ENCODE measurements at places on chromosomes 5 and 9.

GRCh38 chr9:73210886-73211666 is 59.4 kb downstream of the ANXA1 start:
- DNase-seq = no peak

DNA sequence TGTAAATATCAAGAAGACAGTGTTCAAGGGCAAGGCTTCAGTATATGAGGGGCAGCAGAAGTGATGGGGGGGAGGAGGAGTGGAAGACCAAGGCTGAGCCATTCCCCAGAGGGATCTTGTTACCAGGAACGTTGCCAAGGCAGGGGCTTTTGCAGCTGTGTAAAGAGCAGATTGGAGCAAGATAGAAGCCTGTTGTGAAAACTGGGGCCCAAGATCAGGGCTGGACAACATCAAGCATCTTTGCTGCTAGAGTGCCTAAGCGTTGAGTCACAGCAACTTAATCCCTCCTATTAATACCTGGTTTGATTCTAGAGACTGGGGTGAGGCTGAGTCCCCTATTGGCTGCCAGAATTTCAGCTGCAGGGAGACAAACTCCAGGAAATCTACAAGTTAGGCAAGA is 18.4 kb upstream of the ERCC6L2 start:
- DNase-seq = peak; percentile 19

DNA sequence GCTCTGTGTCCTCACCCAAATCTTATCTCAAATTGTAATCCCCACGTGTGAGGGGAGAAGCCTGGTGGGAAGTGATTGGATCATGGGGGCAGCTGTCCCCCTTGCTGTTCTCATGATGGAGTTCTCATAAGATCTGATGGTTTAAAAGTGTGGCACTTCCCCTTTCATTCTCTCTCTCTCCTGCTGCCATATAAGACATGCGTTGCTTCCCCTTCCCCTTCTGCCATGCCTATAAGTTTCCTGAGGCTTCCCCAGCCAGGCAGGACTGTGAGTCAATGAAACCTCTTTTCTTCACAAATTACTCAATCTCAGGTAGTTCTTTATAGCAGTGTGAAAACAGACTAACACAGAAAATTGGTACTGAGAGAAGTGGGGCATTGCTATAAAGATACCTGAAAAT is 107.7 kb downstream of the DMAC1 start:
- no peak for DNase-seq

- DNase-seq = no peak
These were observed 185.9 kb upstream of the RASA1 start for GRCh38 chr5:87081511-87082372.

DNA sequence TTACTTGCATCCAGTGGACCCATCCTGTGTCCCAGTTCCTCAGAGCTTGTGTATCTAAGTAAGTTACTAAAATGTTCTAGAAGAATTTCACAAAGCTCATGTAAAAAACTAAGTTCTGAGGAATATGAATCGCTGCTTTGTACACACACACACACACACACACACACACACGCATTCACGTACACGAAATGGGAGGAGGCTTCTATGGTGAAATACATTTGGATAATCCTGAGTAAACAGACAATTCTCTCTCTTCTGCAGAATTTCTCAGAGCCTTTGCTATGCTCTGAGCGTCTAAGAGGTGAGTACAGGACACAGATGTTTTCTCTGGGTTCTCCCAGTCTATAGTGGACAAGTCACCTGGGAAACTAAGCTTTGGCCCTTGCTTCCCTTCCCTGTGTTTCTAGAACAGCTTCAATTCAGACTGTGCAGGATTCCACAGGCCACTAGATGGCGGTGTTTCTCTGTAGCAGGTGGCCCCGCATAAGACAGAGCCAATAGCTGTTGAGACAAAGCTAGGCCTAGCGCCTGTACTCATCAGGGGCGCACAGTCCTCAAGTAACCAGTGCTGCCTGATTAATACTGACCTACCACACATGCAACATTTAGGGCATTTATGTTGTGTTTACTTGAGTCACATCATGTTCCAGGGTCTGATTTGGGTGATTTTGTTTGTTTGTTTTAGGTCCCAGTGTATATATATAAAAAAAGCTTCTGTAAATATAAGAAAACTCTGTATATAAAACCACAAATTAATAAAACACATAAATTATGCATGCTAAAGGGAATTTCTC is 114.8 kb downstream of the LIFR start:
- peak; percentile 82 for DNase-seq

DNA sequence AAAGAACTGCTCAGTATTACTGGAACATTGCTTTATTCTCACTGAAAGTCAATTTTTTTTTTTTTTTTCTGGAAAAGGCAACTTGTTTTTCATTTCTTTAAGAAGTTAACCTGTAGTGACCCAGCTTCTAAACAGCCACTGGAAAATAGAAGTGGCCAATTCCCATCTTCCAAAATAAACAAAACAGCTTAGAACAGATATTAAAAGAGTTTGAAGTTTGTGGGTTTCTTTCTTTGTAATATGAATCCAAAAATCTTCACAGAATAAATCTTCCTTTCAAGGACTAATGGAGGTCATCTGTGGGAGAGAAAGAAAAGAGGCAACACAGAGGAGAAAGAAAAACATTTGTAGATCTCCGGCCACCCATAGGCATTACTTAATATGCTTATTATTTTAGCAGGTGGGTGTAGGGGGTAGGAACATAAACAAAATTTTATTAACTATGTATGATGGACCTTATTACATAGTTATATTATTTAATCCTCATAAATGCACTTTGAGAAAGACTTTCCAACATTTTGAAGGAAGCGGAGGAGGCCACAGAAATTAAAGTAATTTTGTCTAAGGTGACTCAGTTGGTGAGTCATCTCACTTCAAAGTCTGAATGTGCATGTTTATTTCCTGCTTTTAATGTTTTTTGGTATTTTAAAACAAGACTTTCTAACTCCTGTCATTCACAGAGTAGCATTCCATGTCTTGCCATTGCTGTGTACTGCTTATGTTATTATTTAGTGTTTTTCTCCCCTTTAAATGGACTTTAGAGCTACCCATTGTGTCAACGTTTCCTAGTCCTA is 1791.8 kb upstream of the WWC1 start:
- DNase-seq = no peak

GRCh38 chr9:133002147-133003070 is 23.9 kb downstream of the GFI1B start:
- no peak for DNase-seq

DNA sequence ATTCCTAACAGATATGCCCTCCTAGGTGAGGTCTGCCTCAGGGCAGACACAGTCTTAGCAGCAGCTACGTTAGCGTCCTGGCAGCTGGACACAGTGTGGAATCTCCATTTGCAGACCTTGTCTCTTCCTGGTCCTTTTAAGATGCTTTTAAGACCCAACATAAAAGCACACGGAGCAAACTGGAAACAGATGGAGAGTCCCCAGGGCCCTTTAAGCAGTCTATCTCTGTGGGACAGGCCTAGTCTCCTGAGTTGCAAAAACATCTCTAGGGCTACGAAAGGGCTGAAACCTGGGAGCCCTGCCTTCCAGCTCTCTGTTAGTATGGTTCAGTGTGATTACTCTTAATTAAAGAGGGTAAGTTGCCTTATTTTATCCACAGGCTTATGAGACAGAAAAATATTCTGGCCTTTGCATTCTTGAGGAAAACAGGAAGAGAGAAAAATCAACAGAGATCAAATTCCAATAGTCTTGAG is 66.0 kb upstream of the GNA14 start:
- DNase-seq = no peak

DNA sequence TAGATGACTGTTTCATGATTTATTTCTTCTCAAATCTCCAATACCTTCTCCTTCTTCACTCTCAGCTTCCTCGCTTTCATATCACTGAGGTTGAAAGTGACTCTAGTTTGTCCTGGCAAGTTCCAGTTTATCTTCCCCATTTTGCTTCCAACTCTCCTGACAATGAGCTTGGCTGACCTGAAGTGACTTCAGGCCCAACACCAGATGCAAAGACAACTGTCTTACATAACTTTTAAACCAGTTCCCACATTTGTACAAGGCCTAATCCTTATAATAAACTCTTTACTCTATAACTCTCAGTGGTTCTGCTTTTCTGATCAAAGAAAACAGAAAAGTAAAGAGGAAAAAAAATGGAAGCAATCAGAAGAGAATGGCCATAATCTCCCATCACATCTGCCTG is 22.0 kb downstream of the GNG10 start:
- DNase-seq = no peak

DNA sequence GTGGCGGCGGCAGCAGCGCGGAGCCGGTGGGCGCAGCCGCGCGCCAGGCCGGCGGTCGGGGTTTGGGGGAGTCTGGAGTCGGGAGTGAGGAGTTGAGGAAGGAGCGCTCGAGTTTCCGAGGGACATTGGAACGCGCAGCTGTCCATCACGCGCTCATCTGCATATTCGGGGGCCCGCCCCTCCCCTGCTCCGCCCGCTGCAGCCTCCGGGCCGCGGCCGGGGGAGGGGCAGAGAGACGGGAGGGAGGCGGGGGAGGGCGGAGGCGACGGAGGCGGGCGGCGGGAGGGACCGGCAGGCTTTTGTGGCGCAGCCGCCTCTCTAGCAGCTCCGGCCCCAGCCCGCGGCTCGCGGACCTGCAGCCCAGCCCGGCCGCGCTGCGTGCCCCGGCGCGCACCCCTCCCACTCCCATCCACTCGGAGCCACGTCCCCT is at the start of gene IRX2:
IRX2 (minus strand) TSS at position 86 of the 430 bp plus-strand sequence. CDS start 264 bp downstream, outside the sequence.
- peak; percentile 44 for DNase-seq

- DNase-seq = no peak
These were observed 283.7 kb downstream of the CSNK1G3 start for GRCh38 chr5:123795688-123796087.

DNA sequence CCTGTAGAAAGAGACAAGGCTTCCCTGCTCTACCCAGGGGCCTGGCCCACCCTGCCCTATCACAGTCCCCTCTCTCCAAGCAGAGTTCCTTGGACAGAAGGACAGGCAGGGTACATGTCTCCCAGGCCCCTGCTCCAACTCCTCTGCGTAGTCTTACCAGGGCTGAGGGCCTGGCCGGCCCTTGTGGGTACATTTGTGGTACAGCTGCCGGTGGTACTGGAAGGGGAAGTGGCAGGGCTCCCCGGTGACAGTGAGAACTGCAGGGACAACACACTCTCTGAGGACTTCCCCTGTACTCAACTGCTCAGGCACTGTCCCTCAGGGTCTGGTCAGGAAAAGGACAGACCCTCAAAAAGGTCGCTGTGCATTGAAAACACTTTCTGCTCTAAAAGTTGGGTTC is 3.6 kb downstream of the F12 start:
- no peak for DNase-seq

DNA sequence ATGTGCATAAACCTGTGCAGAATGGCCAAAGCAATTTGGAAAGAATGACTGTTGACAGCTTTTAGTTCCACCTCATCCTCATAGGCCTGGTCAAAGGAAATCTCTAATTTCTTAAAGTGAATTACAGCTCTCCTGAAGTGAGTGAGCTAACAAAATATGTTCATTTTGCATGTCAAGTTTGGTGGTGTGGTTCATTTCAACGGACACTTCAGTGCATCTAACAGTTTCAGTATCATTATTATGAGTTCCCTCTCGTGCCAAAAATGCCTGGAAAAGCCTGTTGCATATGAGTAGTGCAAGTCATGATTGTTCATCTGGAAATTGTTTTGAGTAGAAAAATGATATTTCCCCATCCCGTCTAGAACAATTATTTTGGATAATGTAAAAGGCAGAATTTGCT is 53.2 kb upstream of the HMHB1 start:
- DNase-seq = no peak

- DNase-seq = peak; percentile 80
These were observed 106.8 kb downstream of the PDE6A start for GRCh38 chr5:149837680-149838269.

GRCh38 chr5:143558048-143558447 is 154.6 kb upstream of the NR3C1 start:
- no peak for DNase-seq

- no peak for DNase-seq
These were observed 182.0 kb downstream of the MUSK start for GRCh38 chr9:110850401-110851135.

DNA sequence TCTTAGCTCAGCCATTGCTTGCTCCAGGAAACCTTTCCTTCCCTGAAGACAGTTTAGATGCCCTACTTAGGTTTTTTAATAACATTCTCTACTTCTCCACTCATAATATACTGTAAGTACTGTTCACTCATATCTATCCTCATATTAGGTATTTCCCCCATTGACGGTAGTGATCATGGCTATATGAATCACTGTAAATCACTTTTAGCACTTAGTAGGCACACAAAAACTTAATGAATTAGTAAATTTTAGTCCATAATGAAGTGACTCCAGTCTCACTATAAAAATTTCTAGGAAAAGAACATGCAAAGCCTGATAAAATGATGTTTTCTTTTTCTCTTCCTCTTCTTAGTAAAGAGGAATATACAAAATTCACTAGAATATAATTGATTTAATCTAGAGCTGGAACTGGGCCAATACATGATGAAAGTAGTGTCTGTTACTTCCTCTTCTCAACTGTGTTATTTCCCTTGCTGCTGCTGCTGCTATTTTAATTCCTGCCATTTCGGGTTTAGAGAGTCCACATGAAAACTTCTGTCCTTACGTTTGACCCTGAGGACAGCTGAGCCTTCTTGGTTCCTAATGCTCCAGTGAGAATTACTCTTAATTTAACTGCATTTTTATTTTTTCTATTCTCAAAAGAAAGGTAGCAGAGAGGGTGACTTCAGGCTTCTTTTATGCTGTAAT is 73.5 kb downstream of the LNPEP start:
- DNase-seq = no peak
